Activated CD4-positive, alpha-beta T cell treated with anti-CD3 and anti-CD28 coated beads, Interleukin-2, amount 50 U/mL, for 24 hours (primary cell): ENCODE measurements at places on chromosomes 7 and 10.

DNA sequence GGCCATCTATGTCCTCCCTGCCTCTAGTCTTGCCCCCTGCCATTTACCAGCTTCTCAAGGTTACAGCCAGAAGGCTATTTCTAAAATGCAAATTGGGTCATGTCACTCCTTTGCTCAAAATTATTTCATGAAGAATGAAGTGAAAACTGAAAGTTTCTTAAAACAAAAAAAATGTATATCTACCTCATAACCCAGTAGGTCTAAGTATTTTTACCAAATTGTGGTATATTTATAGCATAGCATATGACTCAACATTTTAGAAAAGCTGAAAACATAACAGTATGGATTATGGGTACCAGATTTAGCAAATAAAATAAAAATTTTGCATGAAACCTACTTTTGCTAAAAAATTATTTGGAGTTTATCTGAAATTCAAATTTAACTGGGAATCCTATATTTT lies 78.4 kb downstream of the SLC16A9 start:
- DNase-seq = no peak

GRCh38 chr10:132643709-132644526 lies 106.3 kb downstream of the INPP5A start:
- no peak for DNase-seq

DNA sequence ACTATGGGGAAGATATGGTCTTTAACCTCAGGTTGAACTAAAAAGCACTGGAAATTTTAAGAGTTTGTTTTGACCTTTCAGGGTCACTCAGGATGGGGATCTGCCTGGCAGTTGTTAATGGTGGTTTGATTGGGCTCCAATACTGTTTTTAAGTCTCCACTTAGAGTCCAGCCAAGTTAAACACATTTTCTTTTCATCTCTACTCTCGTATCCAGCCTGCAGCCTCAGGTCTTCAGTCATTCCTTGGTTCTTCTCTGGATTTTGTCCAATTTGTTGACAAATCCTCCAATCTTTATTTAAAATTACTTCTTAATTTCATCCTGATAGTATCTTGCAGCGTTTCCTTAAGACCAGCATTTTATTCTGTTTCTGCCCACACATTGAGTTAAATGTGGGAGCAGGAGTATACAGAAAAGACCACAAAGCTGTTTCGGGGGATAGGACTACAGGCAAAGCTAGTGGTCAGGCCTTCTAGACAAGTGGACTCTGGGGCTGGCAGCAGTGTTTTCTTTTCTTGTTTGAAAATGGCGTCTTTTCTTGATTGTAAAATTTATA lies 133.2 kb upstream of the INHBA start:
- no peak for DNase-seq

- no peak for DNase-seq
Measured at GRCh38 chr7:16084370-16084769, 337.0 kb downstream of the CRPPA start.

DNA sequence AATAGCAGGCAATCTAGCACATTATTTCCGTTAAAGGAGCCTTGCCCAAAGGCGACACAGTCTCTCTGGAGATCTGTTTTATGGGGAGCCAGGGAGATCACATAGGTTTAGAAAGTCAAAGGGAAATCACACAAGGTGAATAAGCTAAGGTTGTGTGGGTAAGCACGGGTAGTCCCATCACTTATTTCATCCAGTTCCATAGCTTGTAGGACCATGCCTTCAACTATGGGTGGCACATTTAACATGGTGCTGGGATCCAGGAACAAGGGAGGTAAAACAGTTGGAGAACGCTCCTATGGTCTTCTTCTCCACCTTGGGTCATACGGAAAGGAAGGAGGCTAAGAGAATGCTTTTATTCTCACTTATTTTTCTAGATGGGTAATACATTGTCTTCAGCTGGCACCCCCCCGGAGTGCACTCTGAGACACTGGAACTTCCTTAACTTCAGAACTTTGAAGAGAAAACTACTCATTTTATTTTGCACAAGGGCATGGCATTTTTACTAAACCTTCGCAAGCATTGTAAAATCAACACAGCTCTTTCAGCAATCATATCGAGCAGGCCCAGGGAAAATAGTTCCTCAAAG lies 435.4 kb downstream of the KIF20B start:
- no peak for DNase-seq

DNA sequence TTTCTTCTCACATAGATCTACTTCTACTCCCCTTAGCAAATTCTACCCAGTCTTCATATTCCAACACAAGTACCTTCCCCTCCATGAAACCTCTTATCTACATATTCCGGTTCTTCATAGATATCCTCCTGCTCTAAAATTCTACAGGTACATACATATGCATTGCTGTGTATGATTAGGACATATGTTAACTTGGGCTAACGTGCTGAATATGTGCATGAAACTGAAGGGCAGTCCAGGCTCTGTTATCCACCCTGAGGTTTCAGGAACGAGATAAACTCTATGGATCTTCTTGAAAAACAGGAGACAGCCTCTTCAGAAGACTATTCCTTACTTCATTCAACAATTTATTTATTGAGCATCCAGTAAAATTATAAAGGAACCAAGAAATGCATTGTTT lies 31.5 kb downstream of the TM9SF3 start:
- no peak for DNase-seq

DNA sequence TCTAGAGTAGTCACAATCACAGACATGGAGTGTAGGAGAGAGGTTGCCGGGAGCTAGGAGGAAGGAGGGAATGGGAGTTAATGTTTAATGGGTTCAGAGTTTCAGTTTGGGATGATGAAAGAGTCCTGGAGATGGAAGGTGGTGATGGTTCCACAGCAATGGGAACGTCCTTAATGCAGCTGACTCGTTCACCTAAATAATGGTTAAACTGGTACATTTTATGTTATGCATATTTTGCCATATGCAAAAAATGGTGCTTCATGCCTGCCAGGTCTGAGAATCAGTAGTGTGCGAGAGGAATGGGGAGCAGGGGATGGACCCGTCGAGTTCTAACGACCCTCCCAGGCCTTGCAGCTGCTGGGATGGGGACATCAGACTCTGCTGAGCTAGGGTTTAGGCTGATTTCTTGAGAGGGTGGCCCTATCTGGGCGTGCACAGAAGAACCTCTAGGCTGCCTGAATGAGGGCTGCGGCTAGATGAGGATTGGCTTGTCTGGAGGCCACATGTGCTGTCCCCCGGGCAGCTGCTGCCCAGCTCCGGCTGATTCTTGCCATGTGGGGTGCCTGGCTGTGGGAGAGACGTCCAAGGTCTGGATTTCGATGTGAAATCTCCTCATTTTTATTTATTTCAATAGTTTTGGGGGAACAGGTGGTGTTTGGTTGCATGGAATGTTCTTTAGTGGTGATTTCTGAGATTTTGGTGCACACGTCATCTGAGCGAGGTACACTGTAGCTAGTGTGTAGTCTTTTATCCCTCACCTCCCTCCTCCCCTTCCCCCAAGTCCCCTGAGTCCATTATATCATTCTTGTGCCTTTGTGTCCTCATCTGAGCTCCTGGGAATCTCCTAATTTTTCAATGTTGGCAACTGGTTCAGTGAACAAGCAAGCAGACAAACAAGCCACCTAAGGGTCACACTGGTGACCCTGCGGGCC lies 116.0 kb downstream of the GRK5 start:
- DNase-seq = no peak

DNA sequence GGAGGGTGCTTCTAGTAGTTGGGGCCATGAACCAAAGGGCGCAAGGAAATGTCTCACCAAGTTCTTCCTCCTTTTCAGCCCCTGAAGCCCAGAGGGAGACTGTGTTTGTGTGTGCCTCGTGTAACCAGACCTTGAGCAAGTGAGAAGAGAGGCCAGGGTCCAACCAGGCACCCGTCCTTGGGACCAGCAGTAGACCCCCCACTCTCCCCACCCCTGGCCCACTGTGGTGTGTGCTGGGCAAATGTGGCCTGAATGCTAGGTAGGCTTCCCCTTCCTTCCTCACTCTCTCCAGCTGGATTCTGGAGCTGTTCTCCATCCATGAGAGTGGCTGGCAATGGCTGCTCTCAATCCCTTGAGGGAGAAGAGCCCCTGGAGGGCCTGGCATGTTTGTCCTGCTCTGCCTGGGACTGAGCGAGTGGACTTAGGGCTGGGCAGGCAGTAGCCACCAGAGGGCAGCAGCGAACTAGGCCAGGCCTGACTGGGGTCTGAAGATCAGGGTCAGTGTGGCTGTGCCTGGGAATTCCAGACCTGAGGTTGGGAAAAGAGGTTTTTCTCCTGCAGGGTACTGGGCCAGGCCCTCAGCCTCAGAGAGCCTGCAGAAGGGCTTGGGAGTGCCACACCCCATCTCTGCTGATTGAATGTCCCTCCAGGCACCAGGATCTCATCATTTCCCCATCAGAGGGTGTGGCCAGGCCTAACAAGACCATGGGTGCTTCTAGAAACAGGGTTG lies 12.5 kb downstream of the SFRP5 start:
- DNase-seq = peak; percentile 14

DNA sequence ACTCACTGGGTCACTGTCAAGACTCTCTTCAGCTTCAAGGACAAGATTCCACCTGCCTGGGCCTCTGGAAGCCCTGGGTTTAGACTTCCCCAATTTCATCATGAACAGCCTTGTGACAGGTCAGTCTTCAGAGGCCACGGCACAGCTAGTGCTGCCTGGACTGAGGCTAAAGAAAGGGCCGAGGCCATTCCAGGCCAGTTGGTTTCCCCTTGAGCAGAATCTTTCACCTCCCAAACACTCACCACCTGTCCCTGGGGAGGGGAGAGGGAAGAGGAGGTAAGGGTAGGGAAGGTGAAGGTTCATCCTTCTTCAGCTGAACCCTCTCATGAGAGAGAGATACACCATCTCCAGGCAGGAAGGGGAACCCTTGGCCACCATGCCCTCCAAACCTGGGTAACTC lies 24.3 kb downstream of the HSPA12A start:
- no peak for DNase-seq

DNA sequence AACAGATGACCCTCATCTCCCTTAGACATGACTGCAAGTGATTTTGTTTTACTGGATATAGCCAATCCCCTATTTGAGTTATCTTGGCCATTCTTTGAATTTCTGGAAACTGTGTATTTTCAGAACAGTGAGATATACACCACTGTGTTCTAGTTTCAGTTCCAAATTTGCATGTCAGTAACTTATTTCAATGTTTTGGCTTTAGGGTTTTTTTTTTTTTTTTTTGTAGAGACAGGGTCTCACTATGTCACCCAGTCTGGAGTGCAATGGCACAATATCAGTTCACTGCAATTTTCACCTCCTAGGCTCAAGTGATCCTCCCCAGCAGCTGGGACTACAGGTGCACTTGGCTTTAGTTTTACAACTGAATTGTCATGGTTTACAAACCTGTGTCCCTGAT lies 67.2 kb downstream of the ATAD1 start:
- DNase-seq = no peak

DNA sequence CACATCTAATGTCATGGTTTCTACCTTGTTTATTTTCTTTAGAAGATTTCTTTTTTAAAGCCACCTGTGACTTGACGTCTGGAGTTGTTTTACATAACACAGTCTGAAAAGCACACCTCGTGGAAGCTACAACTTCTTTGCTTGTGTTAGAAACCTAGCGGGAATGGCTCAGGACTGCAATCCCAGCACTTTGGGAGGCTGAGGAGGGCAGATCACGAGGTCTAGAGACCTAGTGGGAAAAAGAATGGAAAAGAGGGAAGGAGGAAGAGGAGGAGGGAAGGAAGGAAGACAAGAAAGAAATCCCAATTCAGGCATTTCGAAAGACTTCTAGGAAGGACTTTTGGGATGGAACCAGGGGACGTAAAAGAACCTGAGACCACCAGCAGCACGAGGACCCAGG lies 146.3 kb upstream of the CELF2 start:
- DNase-seq = no peak

GRCh38 chr7:140990193-140990962 lies 24.4 kb downstream of the MRPS33 start:
- DNase-seq = no peak

- no peak for DNase-seq
Measured at GRCh38 chr7:105926131-105926530, 36.9 kb upstream of the CDHR3 start.

- no peak for DNase-seq
Measured at GRCh38 chr10:125000366-125001312, 58.7 kb downstream of the ZRANB1 start.

GRCh38 chr7:83798489-83798888 lies 149.6 kb upstream of the SEMA3E start:
- no peak for DNase-seq

GRCh38 chr7:41637049-41637448 lies 65.8 kb downstream of the INHBA start:
- no peak for DNase-seq

GRCh38 chr7:152312316-152312715 lies 123.5 kb downstream of the KMT2C start:
- DNase-seq = no peak

DNA sequence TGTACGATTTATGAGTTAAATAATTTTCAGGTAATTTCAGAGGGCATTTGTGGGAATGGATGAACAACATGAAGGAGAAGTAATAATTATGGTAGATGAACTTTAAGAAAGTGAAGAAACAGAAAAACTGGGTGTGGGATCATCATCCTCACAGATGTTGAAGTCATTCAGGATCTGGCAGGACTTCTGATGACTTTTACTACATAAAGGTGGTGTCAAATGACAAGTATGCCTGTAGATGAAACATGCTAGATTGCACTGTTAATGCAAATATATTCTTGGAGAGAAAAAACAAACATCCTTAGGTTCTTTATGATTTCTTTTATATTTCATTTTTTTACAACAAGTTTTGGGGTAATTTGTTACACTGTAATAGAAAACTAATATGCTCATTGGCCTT lies 230.2 kb downstream of the PCLO start:
- no peak for DNase-seq

GRCh38 chr10:115278294-115278693 lies 185.1 kb downstream of the ATRNL1 start:
- no peak for DNase-seq

- no peak for DNase-seq
Measured at GRCh38 chr10:114632869-114633715, 25.0 kb downstream of the ABLIM1 start.
